SW 1271 (cell line): ENCODE measurements at places on chromosomes 2 and 18.

DNA sequence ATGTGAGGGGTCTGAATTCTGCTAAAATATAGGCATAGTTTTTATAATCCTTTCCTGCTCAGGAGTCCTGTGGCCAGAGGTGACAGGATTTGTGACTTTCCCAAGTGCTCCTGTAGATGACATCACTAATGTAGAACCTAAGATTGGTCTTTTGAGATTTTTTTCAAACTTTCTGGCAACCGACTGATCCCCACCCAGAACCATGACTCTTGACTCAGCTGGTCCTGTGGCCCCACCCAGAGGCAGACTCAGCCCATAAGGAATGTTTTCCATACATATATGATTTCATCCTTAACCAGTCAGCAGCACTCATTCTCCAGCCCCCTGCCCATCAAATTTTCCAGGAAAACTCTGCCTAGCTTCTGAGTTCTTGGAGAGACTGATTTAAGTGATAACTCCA is 46.8 kb downstream of the COMMD1 start:
- no peak for DNase-seq

GRCh38 chr18:6997808-6998207 is 119.8 kb downstream of the LAMA1 start:
- DNase-seq, result no peak

DNA sequence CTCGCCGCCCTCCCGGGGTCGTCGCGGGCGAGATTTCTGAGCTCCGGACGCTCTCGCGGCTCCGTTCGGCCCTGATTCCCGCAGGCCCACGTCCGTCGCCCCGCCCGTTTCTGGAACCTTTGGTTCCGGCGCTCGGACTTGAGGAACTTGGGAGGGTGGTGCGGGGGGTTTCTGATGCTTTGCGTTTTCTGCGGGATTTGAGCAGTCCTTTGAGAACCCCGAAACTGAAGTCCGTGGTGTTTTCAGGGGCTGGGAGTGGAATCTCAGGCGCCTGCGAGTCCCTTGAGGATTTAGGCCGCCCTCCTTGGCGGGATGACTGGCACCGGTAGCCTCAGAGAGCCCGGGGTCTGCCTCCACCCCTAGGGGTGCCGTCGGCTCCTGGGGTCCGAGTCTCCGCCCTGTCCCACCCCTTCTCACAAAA is 336 bp downstream of the THNSL2 start:
- DNase-seq, result no peak

GRCh38 chr2:99424371-99424770 is 65.4 kb downstream of the REV1 start:
- DNase-seq, result no peak

- no peak for DNase-seq
These were observed 770 bp downstream of the ZNF396 start for GRCh38 chr18:35376393-35376741.

GRCh38 chr2:12479065-12479601 is 237.6 kb upstream of the TRIB2 start:
- DNase-seq, result no peak
